ENCODE measurements at places on chromosomes 7 and 10.

DNA sequence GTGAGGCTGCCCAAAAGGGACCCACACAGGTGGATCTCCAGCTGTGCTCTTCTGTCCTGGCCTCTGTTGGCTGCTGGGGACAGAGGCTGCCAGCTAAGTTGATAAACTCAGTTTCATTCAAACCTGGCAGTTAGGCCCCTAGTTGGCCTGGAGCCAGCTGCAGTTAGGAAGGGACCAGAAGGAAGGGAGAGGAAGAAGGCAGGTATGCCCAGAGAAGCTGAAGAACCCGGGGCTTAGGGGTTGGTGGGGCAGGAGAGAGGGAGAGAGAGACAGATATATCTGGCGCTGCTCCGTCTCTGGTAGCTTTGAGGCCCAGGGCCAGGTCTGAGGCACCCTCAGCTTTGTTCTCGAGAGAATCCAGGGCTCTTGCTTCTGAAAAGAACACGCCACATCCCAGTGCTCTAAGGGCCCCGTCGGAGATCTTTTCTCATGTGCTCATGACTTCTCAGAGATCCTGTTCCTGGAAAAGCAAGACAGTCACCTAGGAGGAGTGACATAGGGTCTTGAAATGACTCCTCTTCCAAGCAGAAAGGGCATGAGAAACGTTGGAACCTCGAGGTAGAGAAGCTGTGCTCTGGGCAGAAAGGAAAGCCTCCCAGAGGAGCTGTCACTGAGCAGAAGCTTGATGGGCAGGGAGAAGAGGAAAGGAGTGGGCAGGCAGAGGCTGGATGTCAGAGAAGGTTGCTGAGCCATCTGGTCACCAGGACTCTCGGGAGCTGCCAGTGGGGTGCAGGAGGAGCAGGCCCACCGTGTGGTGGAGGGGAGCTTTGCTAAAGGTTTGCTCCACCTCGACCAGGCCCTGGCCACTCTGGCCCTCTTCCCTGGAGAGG, 153.6 kb downstream of the ARHGAP21 start:
- no peak for DNase-seq

DNA sequence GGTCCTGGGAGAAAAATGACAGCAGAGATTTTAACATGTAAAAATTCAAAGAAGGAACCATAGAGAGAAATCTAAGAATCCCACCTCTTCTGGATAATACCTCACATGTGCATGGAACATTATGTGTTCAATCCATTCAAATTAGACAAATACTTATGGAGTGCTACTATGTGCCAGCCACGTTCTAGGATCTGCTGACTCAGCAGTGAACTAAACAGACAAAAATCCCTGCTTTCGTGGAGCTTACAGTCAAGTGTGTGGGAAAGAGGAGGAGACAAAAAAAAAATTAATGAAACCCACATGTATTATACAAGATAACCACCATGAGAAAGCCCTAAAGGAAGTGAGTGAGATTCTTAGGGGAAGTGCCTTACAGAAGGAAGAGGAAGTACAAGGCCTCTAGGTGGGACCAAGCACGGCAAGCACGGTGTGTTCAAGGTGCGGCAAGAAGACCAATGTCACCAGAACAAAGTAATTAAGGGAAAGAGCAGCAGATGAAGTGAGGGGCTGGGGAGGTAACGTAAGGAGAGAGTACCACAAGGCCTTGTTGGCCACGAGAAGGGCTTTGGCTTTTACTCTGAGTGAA, 71.0 kb downstream of the SLC25A13 start:
- DNase-seq = no peak

DNA sequence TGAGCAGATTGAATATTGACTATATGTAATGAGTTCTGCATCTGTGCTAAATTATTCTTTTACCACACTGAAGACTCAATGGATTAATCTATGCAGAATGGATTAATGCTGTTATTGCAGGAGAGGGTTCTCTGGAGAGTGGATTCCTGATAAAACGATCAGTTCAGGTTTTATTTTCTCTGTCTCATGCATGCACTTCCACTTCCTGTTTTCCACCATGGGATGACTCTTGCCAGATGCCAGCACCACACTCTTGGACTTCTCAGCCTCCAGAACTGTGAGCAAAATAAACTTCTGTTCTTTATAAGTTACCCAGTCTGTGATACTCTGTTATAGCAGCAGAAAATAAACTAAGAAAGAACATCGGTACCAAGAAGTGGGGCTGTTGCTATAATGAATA, 207.5 kb downstream of the KCND2 start:
- DNase-seq = no peak

DNA sequence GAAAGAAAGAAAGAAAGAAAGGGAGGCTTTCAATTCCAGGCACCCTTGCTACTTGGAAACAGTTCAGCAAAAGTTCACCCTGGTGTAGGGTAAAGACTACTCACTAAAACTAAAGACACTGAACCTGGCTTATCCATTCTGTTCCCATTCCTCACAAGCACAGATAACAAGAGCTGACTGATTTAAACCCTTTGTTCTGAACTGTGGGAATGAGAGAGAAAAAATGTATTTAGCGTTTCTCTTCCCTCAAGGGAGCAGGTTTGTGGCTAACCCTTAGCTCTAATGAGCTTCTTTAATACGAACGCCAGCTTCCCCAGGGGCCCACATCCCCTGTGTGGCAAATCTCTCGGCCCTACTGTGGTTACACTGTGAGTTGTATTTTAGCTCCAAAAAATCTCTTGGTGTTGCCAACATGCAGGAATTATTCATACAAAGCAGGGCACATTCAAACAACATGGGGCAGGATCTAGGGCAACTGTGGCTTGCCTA, 23.3 kb downstream of the PRTFDC1 start:
- no peak for DNase-seq

Data from naive thymus-derived CD8-positive, alpha-beta T cell (primary cell).